ENCODE measurements at places on chromosomes 16 and 17.
A peak's percentile ranks its signal among the peaks of the same experiment; 100 is the strongest.

DNA sequence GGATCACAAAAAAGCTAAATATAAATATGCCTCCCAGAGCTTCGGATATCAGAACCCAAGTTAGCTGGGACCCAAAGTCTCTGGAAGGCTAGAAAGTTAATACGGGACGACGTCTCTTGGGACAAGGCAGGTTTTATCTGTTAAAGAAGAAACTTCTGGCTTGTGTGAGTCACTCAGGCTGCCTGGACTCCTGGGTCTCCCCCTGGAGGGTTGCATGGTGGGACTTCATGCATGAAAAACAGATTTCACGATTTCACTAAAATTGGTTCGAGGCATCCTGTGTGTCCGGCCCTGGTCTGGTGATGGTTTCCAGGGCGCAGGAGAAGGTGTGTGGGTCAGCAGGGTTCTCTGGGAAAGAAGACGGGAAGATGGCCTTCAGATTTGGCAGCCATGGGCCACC, 47.0 kb downstream of the COX4I1 start:
- DNase-seq, result no peak

- DNase-seq, result no peak
These were observed 117.2 kb downstream of the MAF start for GRCh38 chr16:79483336-79483735.

DNA sequence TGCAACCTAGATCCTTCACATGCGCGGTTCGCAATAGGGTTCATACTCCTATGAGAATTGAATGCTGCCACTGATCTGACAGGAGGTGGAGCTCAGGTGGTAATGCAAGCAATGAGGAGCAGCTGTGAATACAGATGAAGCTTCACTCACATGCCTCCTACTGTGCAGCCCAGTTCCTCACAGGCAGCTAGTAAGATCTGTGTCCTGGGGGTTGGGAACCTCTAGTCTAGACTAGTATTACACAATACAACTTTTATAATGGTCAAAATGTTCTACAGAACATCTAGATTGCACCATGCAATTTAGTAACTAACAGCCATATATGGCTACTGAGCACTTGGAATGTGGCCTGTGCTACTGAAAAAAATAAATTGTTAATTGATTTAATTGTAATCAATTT, 26.7 kb downstream of the ABCA5 start:
- no peak for DNase-seq

DNA sequence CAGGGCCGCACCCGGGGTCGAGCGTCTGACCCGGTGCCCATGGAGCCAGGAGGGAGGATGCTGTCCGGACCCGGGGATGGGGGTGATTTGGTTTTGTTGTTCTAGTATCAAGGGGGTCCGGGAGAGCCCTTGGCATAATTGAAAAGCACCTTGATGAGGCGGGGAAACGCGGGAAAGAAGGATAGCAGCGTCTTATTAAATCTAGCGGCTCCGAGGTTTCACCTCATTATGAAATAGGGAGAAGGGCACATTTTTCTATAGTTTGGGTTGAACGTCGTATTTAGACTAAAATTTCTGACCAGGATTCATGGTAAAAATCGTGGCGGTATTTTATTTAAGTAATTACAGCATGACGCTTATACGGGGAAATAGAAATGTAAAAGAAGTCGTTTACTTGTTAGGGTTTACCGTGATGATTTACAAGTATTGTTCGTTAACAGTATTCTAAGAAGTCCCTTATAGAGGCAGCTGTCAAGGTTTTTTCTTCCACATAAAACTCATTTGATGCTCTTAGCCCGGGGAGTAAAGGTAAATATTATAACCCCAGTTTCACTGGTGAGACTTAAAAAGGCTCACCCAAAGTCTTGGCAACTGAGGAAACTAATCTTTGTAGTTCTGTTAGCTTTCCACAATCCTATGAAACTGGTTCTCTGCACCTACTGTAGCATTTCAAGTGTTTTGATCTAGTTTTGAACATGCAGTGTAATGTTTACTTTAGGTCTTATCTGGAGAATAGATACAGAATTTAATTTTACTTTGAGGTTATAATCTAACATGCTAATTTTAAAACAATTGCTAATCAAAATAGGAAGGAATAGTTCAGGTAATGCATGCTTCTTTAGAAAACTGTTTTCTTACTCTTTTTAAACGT, 756 bp downstream of the LUC7L3 start:
- no peak for DNase-seq

DNA sequence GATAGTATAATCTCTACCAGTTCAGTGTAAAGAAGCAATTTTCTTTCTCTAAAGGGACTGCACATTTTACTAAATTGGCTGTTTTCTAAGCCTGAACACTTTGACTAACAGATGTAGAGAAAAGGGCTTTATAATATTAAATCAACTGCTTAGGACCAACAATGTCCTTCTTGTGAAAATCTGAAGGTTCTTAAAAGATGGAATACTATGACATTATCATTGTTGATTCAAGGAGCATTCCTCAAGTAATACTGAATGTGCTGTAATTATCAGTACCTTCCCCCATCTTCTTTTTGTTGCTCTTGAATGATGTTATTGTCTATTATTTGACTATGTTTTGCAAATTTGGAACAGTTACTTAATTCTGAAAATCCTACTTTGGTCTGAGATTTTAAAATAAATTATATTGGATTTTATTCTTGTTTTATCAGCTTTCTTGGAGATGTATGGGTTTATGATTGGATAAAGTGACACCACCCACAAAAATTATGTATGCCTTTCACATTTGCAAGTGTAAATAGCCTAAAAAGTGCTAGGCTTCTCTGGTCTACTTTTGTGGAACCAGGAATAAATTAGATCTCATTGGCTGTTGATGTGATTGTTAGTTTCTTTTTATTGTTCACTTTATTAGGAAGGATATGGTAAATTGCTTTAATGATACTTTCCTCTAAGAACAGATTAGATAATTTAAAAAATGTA, 53.0 kb downstream of the TAOK1 start:
- no peak for DNase-seq

- peak; percentile 48 for DNase-seq
These were observed 2.0 kb upstream of the ZACN start for GRCh38 chr17:76076765-76077583.

DNA sequence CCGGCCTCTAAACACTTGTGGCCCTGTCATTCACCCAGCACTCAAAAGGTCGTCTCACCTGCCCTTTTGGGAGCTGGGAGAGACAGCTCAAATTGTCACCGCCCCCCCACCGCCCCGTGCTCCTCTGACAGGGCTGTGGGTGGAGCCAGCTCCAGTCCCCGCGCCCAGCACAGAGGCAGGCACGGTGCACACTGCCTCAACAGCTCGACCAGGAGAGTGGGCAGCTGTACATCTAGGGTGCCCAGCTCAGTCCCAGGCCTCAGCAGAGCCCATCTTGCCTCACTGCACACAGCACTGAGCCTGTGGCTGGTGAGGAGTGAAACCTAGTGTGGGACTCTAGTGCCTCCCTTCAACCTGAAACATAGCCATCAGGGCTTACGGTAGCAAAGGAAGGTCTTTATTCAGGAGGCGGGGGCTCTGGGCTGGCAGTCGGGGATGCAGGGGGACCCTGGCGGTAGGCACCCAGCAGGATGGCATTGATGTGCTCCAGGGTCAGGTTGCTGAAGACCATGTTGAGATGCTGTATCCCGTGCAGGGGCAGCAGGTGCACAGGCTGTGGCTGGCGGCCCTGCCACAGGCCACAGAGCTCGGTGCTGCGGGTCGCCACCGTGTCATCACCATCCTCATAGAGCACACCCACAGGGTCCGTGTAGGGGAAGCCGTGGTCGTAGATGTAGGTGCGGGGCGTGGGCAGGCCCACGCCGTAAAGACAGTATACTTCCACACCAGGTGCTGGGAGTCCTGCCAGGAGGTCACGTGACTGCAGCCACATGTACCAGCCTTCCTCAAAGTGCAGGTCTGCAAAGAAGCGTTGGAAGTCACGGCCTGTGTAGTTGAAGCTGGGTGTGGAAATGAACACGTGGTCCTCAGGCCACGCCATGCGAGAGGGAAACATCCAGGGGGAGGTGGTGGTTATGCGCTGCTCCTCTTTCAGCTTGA, 3.1 kb upstream of the PSMB10 start:
- peak; percentile 29 for DNase-seq
